ENCODE measurements at places on chromosomes 4 and X.
A peak's percentile ranks its signal among the peaks of the same experiment; 100 is the strongest.

- DNase-seq = no peak
Measured at GRCh38 chrX:129769467-129770154, 10.1 kb upstream of the SASH3 start.

- no peak for DNase-seq
Measured at GRCh38 chr4:78476108-78476704, 75.4 kb upstream of the ANXA3 start.

GRCh38 chrX:100409610-100410590 is at the start of gene PCDH19:
Gene PCDH19 (minus strand): TSS chrX:100410273. CDS start chrX:100408597, 1,676 bp downstream.
- peak; percentile 4 for DNase-seq

- DNase-seq = no peak
Measured at GRCh38 chr4:134201216-134202161, at the start of gene PABPC4L. Gene PABPC4L (minus strand): TSS chr4:134201789. CDS start chr4:134201019, 770 bp downstream.

GRCh38 chr4:815464-816146 is 10.3 kb downstream of the CPLX1 start:
- peak; percentile 23 for DNase-seq

DNA sequence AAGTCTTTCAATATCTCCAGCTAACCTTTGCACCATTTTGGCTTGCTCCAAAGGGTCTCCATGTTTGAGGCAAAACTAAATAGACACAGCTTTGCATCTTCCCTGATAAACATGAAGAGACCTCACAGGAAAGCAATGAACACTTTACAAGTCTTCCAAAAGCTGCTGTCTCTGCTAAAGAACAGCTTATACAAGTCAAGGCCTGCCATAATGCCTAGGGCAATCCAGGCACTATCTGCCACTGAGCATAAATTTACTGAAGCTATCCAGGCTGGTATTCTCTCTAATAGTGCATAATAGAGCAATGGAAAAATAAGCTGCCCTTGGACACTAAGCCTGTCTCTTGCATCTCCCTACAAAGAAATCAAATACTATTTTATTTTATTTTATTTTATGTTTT is 60.1 kb upstream of the S100G start:
- DNase-seq = no peak

DNA sequence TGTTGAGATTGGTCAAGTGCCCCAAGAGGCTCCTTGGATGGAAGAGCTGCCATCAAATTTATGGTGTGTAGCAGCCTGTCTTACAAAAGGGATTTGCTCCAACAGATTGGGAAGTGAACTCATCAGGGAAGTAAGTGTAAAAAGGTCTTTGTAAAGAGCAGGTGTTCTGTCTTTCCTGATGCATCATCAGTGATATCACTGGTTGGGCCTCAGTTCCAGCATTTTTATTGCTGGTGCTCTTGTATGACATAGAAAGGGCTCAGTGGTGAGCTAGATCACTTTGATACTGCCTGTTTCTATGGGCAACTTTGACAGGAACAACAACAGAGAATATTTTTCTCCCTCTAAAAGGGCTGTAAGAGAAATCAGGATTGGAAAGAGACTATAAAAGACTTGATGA is 8.7 kb upstream of the GABRE start:
- peak; percentile 59 for DNase-seq

GRCh38 chrX:37666516-37666915 is 19.1 kb upstream of the XK start:
- DNase-seq = no peak

GRCh38 chr4:25060963-25061340 is 30.2 kb upstream of the LGI2 start:
- DNase-seq = no peak

DNA sequence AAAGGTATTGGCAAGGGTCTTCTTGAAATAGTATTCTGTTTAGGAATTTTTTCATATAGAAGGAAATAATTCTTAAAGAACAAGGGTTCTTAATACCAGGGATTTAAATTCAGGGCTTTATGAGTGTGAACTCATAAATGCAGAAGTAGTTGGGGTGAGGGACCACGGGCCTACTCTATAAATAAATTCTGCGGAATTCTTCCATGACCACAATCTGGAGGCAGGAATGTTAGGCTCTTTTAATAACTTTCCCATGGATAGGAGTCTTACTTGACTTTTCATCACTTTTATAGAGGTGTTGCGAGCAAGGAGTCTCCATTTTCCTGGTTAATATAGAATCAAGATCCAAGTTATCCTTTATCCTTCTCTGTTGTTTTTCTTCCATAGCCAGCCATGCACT is 76.7 kb upstream of the SLC4A4 start:
- no peak for DNase-seq

DNA sequence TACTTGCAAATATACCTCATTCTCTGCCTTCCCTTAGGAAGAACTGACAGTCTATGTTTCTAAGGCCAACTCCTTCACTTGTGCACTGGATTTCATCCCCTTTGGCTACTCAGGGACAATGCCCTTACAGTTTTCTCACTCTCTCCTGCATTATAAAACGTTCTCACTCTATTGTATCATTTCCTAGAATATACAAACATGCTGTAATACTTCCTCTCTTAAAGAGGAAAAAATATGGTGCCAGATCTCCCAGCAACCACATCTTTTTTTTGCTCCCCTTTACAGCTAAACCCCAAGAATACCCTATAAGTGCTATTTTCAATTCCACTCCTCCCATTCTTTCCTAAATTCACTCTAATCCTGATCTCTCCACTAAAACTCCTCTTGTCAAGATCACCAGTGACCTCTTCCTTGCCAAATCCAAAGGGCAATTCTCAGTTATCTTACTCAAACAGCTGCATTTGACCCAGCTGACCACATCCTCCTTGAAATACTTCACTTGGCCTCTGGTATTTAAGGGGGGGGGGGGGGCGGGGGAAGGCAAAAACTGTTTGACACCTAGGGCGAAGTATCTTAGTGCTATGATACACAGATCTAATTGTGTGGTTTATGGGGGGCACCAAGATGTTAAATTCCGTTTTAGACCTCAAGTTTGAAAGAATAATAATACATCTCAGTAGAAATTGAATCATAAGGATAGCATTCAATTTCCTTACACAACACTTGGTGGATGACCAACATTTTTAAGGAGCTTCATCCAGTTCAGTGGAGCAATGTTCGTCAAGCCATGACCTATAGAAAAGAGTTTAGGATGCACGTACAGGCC is 1.6 kb downstream of the RCHY1 start:
- DNase-seq = peak; percentile 26

DNA sequence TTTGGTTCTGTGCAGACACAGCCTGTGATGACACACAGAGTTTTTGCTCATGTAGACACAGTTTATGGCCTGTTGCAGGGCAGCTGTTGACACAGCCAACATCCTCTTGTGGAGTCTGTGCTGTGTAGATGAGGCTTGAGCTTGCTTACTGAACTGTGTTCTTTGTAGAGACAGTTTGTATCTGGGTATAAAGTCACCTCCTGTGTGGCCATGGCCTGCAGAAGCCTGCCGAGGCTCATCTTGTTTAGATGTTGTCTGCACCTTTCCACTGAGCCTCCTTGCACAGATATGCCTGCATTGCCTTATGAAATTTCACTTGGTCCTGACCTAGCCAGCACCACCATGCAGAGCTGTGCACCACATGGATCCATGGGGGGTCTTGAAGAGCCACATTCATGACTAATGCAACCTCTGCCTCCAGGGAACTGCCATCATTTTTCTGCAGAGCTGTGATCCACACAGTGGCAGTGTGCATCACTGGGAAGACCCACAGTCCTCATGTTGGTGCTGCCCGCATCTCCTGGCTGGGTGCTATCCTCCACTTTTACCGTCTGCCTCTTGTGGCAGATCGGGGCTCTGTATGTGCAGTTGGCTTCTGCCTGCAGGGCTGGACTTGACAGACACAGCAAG is 198.0 kb upstream of the MAMLD1 start:
- no peak for DNase-seq

DNA sequence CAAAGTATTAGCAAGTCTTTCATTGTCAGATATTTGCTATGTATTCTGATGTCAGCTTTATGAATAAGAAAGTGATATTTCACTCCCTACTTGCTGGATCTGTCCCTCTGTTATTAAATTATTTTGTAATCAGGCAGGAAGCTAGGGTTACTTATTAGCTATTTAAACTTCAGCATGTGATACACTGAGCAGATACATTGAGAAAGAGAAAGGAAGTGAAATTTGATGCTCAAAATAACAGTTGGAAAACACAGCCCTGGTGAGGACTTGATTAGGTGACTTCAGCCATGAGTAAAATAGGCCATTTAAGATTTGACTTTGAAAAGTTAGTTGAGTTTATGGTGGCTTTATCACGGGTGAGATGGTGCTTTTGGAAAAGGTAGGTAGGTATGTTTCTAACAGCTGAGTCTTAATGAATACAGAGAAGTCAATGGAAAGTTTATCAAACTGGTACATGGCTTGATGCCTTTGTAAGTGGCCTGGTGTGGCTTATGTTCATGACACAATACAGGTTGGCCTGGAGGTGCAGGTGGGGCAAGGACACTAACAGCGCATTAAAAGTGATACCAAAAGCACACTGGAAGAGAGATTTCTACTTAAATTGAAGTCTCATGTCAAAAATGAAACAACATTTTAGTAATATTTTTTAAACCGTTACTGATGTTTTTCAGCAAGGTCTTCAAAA is 321.2 kb upstream of the SPOCK3 start:
- peak; percentile 10 for DNase-seq

DNA sequence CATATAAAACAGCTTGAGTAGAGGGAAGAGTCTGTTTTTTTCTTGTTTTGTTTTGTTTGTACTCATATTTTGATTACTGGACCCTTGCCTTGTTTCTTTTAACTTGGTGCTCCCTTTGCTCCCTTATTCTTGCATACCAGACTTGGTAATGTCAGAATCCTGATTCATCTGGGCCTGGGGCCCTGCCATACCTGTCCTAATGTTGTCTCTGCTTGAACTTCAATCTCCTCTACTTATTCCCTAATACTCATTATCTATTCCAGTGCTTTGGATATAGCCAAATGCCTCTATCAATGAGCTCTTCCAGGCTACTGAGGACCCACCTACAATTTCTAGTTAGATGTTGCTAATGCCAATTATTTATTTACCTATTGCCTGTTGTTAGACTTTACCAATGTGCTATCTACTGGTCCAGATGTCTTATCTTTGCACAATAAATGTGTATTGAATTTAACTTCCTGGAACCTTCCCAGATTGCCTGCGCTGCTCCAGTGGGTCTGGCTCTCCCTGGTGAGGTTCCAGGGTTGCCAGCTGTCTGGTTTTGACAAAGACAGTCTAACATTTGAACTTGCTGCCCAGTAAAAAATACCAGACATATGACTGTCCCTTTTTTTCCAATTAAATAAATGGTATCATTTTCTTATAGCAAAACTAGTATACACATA is 64.4 kb upstream of the ACSL4 start:
- DNase-seq = no peak

- DNase-seq = peak; percentile 34
Measured at GRCh38 chrX:74179071-74179470, 124.9 kb upstream of the ZCCHC13 start.
